ENCODE measurements at places on chromosomes 1 and 21.

GRCh38 chr1:43435146-43436145 lies 18.3 kb downstream of the HYI start:
- no peak for DNase-seq

GRCh38 chr21:38303300-38303699 lies 46.5 kb downstream of the KCNJ15 start:
- no peak for DNase-seq

GRCh38 chr1:235075777-235076308 lies 52.8 kb downstream of the TOMM20 start:
- no peak for DNase-seq

GRCh38 chr1:219495737-219496408 lies 117.0 kb downstream of the ZC3H11B start:
- DNase-seq, result no peak

GRCh38 chr1:85378534-85378933 lies 86.4 kb downstream of the DDAH1 start:
- DNase-seq, result no peak

DNA sequence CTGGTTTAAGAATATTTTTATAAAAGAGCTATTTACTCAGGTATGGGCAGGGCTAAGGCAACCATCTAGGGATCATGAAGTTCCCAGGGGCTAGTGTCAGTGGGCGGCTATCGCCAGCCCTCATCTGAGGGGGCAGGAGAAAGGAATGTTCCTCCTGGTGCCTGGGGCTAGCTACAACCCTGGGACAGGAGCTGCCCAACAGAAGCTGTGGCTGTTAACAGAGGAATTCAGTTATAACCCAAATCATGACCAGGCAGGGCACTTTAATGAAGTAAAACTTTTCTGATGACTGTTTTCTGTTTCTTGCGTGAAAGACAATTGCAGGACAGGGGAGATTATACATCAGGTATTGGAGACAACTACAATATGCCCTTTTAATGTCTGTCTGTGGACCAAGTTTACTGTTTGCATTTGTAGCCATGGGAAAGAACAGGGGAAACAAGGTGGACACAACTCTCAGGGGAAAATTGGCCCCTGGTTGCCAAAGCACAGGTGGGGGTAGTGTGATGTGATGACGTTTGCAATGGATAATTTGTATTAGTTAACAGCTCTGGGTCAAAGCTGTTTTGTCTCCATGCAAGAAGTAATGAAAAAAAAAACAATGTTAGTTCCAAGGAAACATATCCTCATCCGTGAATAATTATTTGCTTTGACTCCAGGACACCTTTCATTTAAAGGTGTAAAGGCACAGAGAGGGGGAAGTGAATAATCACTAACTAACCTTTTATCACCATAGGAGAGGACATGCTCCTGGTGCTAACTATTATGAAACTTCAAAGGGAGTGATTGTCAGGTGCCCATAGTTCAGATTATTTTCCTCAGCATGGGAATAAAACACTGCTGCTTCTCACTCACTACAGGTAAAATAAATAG lies 105.2 kb downstream of the TSEN15 start:
- DNase-seq, result no peak

DNA sequence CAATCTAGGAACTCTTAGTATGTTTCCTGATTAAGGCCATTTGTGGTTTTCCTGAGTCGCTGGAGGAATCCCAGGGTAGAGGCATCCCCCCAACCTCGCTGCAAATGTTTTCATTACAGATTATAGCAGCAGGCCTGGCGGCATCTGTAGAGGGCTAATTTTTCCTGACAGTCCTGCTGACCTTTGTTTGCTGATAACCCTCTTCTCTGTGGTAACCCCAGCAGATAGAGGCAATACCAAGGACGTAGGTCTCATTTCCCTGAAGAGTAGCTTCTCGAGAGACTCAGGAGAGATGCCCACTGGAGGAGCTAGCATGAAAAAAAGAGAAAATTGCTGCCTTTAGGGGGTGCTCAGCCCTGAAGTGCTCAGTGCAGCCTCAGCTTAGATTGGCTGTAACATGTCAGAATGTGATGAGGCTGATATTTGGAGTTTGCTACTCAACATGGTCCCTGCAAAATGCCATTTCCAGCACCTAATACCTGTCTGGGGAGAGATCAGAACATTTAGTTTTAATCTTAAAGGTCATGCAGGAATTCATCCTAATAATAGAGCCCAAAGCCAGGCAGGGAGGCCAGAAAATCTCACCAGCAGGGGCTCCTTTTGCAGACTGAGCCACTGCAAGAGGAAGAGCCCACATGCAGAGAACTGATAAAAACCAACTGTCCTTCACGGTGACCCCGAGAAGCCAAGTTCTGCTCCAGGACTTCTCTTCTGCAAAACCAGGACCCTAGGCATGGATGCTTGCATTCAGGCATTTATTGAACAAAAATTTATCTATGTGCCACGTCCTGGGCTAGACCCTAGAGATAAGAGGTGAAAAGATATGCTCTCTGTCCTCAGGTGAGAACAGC lies 184.5 kb downstream of the KAZN start:
- no peak for DNase-seq

DNA sequence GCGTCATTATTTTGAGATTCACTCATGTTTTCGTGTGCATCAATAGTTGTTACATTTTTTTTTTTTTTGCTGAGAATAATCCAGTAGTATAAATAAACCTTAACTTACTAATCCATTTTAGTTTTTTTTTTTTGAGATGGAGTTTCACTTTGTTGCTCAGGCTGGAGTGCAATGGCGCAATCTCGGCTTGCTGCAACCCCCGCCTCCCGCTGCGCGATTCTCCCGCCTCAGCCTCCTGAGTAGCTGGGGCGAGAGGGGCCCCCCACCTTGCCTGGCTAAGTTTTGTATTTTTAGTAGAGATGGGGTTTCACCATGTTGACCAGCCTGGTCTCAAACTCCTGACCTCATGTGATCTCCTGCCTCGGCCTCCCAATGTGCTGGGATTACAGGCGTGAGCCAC lies 66.0 kb downstream of the CTH start:
- DNase-seq, result no peak

GRCh38 chr1:74771913-74772515 lies 39.1 kb downstream of the TYW3 start:
- DNase-seq, result peak; percentile 63

DNA sequence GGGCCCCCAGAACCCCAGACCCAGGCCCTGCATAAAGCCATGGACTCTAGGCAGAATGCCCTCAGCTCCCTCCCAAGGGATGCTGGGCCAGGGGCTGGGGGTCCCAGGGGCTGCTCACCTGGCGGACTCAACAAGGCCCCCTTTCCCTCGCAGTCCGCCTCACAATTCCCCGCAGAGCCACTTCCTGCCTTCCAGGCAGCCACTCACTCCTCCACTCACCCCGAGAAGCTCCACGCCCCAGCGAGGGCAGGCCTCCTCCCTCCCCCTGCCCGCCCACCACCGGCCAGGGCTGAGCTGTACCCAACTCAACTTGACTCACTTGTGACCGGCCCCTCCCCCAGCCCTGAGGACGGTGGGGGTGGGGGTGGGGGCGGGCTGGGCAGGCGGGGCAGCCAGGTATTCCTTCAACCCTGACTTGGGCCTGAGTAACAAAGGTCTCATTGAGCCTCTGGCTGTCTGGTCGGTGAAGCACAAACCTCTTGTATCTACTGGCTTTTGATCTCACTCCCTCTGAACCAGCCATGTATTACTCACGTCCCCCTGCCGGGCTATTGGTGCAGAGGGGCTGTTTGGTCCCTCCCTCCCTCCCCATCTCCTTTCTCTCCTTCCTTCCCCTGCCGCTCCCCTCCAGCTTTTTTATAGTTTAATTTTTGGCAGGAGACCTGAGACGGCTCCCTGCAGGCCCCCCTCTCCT lies 5.9 kb downstream of the BLACAT1 start:
- DNase-seq, result no peak

GRCh38 chr1:12613180-12613579 lies 4.8 kb downstream of the DHRS3 start:
- DNase-seq, result no peak

GRCh38 chr1:154961207-154962155 lies at the start of gene PYGO2:
Gene PYGO2 (minus strand): TSS chr1:154961782. CDS start chr1:154961576, 206 bp downstream.
- peak; percentile 76 for DNase-seq
